ENCODE measurements at places on chromosomes 7 and 10.

DNA sequence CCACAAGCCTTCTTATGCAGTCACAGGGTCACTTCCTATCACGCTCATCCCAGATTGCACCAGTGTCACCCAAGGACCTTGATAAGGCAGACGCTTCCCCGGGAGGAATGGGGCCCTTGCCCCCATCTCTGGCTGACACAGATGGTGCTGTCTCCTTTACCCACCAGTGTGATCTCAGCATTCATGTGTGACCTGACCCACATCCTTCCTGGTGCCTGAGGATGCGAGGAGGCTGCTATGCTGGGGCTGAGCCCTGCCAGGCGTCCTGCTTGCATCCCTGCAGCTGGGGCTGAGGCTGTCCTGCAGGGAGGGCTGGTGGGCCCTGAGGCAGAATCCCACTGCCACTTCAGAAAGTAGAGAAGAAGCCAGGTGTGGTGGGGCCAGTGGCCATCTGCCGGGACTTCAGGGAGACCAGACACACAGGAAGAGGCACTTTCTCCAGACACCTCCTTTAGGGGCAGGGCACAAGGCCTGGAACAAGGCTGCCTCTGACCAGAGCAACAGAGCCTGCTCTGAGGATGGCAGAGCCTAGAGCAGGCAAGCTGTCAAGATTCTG lies 35.3 kb downstream of the RASGEF1A start:
- H3K36me3 ChIP-seq = no peaks in the 10 kb centered on the region
- no peak overlapping the region for H3K4me3 ChIP-seq
- H3K27me3 ChIP-seq = peaks cover 48% of the 10 kb centered on the region
- no peak overlapping the region for H3K27ac ChIP-seq

- H3K36me3 ChIP-seq = peaks cover 20% of the 10 kb centered on the region
- no peak overlapping the region for H3K4me3 ChIP-seq
- H3K27me3 ChIP-seq = no peaks in the 10 kb centered on the region
These were observed 24.2 kb downstream of the TACR2 start for GRCh38 chr10:69392481-69393000.

DNA sequence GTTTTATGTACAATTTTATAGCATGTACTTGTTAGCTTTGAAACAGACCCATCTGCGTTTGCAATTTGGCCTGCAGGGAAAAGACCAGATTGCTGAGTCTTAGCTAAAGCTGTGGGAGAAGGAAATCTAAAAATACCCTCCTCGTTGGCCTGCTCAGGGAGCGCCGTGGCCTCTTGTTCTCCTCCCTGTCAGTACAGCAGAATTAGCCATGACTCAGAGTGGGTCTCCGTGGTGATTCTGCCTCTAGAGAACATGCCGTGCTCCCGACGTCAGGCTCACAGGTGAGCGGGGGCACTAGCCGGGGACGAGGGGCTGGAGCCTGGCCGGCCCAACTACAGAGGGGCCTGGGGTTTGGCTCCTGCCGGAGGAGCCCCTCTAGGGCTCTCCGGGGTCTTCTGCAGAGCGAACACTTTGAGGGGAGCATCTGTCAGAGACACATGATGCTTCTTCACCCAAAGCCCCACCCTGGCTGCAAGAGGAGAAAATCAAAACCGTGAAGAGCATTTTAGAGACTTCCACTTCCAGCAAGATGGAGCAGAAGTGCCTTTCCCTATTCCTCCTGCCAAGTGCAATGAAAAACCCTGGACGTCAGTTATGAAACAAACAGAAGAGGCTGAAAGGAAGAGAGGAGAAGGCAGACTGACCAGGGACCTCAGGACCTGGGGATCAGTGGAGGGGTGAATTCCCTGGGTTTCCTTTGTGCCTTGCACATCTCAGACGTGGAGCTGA lies 98.9 kb downstream of the LHPP start:
- no peak for DNase-seq
- H3K36me3 ChIP-seq = peaks cover 5% of the 10 kb centered on the region
- H3K27ac ChIP-seq = peak overlapping the region; percentile 75
- peaks cover 50% of the 10 kb centered on the region for H3K4me1 ChIP-seq

DNA sequence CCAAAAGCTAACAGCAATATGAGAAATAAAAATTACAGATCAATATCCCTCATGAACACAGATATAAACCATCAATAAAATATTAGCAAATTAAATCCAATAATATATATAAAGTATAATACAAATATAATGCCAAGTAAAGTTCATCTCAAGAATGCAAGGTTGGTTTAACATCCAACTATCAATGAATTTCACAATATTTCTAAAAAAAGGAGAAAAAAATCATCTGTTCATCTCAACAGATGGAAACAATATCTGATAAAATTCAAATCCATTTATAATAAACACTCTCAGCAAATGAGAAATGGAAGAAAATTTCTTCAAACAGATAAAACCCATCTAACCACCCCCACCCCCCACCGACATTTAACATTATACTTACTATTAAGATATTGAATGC lies 86.9 kb downstream of the SIRT1 start:
- no peak overlapping the region for H3K4me3 ChIP-seq
- H3K4me1 ChIP-seq = peaks cover 4% of the 10 kb centered on the region
- no peak overlapping the region for H3K27ac ChIP-seq
- H3K36me3 ChIP-seq = peaks cover 67% of the 10 kb centered on the region
- no peak for DNase-seq

DNA sequence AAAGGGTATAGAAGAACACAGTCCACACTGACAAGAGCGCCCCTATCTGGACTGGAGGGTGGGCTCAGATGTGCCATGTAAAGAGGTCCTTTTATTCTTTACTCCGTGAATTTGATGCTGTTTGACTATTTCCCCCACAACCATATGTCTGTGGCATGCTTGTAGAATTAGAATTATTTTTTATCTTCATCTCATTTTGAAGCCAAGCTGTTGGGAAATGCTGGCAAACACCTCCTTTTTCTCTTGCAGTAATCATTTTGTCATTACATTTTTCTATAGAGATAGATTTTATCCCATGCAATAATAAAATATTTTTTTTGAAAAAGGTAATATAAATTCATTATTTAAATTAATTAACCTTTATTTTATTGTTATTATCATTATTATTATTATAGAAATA lies 926.6 kb upstream of the AUTS2 start:
- no peak for DNase-seq
- no peak overlapping the region for H3K27ac ChIP-seq
- H3K4me1 ChIP-seq = no peaks in the 10 kb centered on the region

DNA sequence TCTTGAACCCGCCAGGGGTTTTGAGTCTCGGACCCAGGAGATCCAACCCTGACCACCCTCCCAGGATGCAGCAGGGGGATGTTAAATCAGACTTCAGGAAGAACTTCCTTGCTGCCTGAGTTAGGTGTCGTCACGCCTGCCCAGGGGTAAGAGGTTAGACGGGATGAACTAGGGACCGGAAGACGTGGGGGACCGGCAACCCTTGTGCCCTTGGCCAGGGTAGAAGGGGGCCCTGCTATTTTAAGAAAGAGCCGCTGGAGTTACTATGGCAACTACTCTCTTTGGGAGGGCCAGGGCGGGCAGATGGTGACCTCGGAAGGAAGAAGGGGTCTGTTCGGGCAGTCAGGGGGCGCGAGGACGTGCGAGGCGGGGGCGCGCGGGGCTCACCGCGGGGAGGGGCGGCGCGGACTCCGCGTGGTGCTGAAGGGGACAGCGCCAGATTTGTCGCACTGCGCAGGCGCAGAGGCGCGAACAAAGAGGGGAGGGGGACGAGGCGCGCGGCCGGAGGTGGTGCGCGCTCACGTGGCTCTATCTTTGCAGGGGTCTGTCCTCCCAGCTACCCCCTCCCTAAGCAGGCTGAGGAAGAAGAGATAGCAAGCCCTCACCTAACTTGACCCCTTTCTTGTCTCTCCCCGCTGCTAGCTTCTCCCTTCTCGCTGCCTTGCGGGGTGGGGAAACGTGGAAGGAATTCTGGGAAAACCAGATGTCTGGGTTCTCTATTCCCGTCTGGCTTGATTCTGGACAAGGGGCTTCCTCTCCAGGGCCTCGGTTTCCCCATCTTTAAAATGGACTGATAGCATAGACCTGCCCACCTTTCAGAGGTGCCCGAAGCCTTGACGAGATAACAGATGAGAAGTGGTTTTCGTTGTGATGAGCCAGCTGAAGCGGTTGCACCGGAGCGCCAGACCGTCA lies 940 bp upstream of the PSD start:
- no peaks in the 10 kb centered on the region for H3K36me3 ChIP-seq
- H3K27ac ChIP-seq = no peak overlapping the region
- H3K4me3 ChIP-seq = peak overlapping the region; percentile 96
- peaks cover 17% of the 10 kb centered on the region for H3K27me3 ChIP-seq

GRCh38 chr10:75223507-75223906 lies 12.2 kb downstream of the COMTD1 start:
- peak overlapping the region; percentile 95 for H3K27ac ChIP-seq
- no peaks in the 10 kb centered on the region for H3K27me3 ChIP-seq
- peaks cover 46% of the 10 kb centered on the region for H3K4me1 ChIP-seq
- no peak for DNase-seq

DNA sequence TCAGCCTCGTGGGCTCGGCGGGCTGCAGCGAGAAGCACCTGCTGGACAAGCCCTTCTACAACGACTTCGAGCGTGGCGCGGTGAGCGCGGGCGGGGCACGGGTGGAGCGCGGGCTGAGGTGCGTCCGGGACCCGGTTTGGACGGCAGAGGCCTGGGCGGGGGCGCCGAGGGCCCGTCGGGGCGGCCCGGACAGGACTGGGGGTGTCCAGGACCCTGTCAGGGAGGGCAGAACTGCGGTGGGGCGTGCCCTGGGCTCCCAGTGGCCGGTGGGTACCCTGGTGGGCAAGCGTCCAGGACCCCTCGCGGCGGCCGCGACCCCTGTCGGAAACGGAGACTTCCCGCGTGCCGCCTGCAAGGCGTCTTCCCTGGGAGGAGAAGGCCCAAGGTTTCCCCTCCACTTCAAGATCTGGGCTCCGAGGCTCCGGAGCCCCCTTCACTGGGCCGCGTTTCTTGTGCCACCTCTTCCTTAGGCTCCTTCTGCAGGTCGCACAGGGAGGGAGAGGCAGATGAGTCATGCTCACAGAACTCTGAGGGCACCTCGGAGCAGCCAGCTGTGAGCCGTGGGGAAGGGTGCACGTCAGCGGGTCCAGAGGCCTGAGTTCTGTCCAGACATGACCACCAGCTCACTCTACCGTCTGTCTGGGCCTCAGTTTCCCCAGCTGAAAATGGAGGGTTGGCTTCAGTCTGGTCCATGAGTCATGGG lies 485 bp downstream of the ALOX5 start:
- no peak overlapping the region for H3K27ac ChIP-seq
- peaks cover 10% of the 10 kb centered on the region for H3K4me1 ChIP-seq
- peaks cover 70% of the 10 kb centered on the region for H3K27me3 ChIP-seq
- no peak for DNase-seq

DNA sequence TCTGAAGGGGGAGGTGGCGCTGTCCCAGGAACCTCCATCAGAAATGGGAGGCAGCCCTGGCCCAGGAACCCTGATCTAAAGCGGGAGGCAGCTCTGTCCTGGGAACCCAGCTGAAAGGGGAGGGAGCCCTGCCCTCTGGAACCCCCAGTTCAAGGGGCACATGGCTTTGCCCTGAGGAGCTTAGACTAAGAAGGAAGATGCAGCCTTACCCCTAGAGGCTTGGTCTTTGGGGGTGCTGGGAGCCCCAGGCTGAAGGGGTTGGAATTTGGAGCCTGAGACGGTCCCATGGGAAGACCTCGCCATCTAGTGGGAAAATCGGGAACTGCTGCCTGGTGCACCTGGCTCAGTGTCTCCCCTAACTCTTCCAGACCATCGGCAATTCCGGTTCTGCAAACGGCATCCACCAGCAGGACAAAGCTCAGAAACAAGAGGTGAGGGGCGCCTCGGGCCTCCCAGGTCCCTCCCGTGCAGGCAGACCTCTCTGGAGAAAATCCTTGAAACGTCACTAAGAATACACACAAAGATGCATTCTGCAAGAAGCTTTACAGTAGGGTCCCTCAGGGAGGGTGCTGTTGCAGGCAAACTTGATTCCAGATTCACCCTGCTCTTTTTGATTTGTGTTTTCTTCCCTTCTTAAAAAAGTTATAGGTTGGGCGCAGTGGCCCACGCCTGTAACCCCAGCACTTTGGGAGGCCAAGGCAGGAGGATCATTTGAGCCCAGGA lies 52.4 kb upstream of the GTF2IRD1 start:
- no peaks in the 10 kb centered on the region for H3K27me3 ChIP-seq
- H3K4me1 ChIP-seq = no peaks in the 10 kb centered on the region
- no peak overlapping the region for H3K27ac ChIP-seq
- H3K4me3 ChIP-seq = no peak overlapping the region
- H3K36me3 ChIP-seq = peaks cover 8% of the 10 kb centered on the region
- DNase-seq = peak; percentile 91
